ENCODE measurements at places on chromosomes 11 and 22.

DNA sequence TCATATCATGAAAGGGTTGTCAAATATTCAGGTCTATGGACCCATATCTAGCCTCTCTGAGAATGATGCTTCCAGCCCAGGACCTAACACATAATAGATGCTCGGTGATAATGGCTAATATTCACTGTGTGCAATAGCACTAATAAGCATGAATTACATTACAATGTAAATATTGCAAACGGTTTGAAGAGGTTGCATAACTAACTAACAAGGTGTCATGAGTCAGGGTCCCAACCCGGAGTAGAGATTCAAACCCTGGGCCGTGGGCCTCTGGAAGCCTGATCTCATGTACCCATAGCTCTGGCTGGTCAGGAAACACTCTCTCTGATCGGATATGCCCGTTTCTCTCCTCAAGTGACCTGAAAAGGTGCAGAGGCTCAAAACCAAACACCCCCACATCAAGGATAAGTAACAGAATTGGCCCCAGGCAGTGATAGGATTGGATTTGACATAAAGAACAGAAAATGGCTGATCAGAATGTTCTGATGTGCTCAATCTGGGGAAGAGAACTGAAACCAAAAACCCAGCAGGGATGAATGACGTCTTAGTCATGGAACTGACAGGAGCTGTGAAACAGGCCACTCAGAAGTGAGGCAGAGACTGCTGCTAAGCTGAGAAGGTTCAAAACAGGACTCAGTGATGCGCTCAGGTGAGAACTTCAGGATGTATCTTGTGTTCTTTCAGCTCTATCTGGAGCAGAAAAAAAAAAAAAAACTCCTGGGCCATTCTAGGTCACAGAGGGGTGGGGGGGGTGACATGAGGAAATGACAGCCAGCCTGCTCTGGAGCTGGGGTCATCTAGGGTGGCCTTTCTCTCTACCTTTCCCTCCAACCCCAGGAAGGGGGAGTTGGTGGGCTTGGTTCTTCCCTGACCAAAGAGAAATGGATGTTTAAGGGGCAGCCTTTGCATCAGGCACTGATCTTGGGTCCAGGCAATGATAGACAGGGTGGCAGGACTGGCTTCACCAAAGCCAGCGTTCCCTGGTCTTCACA is 6.6 kb upstream of the KCTD17 start:
- no peak for DNase-seq

GRCh38 chr11:45610627-45611026 is 54.8 kb downstream of the CHST1 start:
- no peak for DNase-seq

DNA sequence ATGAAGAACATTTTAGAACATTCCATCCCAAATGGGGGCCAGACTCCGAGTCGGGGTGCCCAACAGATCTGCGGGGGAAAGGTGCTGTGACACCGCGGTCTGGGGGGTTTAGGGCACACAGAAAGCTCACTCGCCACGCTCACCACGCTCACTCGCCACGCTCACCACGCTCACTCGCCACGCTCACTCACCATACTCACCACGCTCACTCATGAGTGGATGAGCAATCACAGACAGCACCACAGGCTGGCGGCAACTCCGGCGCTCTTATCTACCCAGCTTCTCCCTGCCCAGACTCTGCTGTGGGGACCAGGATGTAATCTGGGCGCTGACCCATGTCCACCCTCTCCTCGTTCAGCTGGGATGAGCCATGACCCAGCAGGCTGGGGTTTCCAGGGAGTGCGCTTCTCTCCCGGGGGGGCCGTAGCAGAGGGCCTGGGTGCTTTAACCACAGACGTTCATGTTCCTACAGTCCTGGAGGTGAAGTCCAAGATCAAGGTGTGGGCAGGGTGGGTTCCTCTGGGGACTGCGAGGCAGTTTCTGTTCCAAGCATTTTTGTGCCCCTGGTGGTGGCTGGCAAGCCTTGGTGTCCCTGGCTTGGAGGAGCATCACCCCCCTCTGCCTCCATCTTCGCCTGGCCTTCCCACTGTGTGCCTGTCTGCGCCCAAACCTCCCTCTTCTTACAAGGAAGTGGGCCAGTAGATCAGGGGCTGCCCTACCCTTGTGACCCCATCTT is 141.2 kb downstream of the CTTN start:
- DNase-seq = no peak

GRCh38 chr22:39381009-39381755 is 18.4 kb upstream of the TAB1 start:
- DNase-seq = no peak

- no peak for DNase-seq
These were observed 6.4 kb upstream of the JAM3 start for GRCh38 chr11:134062265-134063123.

DNA sequence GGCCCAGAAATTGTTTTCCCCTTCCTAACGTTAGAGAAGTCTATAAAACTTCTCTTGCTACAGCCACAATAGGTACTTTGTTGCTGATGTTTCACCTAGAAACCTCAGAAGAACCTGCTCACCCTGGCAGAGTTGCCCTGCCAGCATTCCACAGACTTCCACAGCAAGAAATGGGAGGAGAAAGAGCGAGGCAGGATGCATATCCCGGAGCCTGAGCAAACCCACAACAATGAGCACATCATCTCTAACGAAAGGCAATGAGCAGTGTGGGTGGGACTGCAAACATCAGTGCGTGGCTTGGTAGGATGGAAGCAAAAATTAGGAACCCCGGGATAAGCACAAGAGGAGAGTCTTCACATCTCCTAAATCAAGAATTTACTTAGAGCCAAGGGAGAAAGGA is 892.3 kb downstream of the OPCML start:
- DNase-seq = no peak

- no peak for DNase-seq
These were observed 85.8 kb downstream of the RTL6 start for GRCh38 chr22:44412136-44412731.

GRCh38 chr22:49017482-49018329 is 810.0 kb downstream of the BRD1 start:
- no peak for DNase-seq

GRCh38 chr11:90428836-90429235 is 206.0 kb upstream of the CHORDC1 start:
- DNase-seq = no peak

DNA sequence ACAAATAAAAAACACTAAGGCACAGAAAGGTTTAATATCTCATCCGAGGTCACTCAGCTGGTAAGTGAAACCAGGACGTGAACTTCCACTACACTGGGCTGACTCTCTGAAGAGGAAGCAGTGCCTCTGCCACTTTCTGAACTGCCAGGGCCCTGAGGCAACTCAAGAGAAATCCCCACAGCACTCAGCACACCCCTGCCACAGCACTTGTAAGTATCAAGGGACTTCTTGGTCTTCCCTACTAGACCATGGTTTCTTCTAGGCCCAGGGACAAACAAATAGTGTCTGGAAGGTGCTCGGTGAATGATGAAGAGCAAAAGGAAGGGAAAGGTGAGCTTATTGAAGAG is 49.7 kb downstream of the RPL27A start:
- DNase-seq = no peak

GRCh38 chr11:33500332-33500731 is 200.3 kb downstream of the C11orf91 start:
- no peak for DNase-seq

DNA sequence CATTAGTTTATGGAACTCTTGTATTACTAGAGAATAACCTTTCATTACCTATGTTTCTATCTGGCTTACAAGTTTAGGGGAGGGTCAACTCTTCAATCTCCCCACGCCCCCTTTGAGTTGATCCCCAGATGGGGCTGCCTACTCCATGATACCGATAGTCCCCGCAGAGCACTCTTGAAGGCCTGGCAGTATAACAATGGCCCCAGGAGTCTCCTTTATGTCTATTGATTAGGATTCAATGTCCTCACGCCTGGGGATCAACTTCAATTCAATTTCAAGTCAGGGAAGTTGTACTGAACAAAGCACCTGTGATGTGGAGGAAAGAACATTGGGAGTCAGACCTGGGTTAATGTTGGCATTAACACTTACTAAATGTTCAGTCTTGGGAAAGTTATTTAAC is 520.2 kb downstream of the METTL15 start:
- DNase-seq = no peak

- no peak for DNase-seq
These were observed 56.3 kb downstream of the ZNF280B start for GRCh38 chr22:22452211-22452610.

DNA sequence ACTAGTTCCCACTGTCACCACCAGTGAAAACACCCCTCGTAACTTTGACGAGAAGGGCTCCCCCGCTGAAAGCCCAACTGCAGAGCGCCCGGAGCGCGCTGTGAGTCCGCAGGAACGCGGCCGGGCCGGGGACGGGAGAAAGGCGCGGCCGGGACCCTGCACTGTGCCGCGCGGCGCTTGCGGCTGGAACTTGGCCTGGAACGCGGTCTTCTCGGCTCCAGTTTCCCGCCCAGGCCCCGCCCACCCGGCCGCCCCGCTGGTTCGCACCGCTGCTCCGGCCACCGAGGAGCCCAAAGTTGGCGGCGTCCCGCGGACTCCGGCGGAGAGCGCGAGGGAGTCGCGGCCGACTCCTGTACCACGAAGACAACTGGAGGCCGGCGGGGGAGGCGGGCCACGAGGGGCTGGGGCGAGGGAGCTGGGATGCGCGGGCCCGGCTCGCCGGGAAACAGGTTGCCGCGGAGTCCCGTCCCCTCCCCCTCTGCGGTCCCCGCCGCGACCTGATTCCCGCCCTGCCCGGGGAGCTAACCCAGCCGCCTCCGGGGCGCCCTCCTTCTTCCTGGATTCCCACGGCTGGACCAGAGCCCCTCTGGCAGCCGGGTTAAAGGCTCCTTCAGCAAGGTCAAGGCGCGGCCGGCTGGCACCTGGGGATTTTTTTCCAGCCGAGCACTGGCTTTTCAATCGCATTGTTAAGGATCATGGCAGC is 3.4 kb downstream of the TENM4 start:
- no peak for DNase-seq

GRCh38 chr22:45023431-45023830 is 13.6 kb upstream of the PHF21B start:
- no peak for DNase-seq

GRCh38 chr11:96680211-96681018 is 290.6 kb downstream of the JRKL start:
- DNase-seq = no peak
